NCI-H1436 treated with DMSO at 0.1 percent for 48 hours (cell line): ENCODE measurements at places on chromosomes 6 and 20.

DNA sequence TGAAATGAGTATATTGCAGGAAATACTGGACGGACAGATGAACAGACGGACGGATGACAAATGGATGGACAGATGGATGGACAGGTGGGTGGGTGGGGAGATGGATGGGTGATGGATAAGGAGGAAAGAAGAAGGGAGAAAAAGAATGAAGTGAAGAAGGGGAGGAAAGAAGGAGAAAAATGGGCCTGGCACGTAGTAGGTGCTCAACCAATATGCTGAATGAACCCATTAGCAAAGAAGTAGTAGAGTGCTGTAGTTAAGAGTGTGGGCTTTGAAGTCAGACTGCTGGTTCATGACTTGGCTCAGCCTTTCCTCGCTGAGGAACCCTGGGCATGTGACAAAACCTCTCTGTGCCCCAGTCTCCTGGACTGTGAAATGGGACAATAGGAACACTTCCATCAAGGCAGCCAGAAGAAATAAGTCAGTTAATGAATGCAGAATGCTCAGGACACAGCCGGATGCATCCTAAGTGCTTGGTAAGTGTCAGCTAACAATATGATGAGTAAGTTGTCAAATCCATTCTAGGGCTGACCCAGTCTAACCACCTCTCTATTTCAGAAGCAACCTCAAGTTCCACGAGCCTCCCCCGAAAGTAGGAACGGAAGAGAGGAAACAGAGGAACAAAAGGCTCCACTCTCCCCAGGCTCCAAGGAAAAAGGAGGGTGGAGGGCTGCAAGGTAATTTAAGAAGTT, 37.9 kb downstream of the PREX1 start:
- DNase-seq: no peak

DNA sequence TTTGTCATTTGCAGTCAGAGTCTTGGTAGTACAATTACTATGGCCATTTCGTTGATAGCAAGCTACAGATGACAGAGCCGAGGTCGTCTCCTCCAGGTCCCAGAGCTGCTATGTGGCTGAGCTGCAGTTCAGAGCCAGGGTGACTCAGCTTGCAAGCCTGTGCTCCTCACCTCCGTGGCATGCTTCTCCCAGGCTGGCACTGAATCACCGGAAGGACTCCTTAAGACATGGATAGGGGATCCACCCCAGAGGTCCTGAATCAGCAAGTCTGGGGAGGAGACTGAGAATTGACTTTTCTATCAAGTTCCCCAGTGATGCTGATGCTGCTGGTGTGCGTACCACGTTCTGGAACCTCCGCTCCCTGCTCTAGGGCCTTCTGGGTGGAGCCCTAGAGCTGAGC, 291.2 kb downstream of the CDH26 start:
- no peak for DNase-seq

- DNase-seq: no peak
These were observed at the start of gene FKBP5 for GRCh38 chr6:35688605-35689322. TSS of gene FKBP5 (minus strand) at chr6:35688915. CDS start at chr6:35642824, 46,091 bp downstream.

DNA sequence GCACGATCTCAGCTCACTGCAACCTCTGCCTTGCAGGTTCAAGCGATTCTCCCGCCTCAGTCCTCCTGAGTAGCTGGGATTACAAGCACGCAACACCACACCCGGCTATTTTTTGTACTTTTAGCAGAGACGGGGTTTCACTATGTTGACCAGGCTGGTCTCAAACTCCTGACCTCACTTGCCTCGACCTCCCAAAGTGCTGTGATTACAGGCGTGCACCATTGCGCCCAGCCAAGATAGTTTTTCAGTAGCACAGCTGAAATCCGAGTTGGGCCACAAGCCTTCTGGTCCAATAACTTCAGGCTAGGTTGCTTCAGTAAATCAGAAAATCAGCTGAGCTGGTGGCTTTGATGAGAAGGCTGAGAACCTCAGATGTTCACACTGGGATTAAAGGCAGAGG, 65.7 kb downstream of the TRAM2 start:
- DNase-seq: no peak

- DNase-seq: no peak
These were observed 34.2 kb downstream of the PIM1 start for GRCh38 chr6:37204014-37204751.

GRCh38 chr6:127576874-127577273, at the start of gene C6orf58:
TSS of gene C6orf58 (plus strand) at chr6:127577174. CDS start at chr6:127577186, 12 bp downstream.
- DNase-seq: no peak
